ENCODE measurements at places on chromosomes 7 and 10.

GRCh38 chr10:21753497-21754270, 219.7 kb downstream of the MLLT10 start:
- no peak for DNase-seq

- no peak for DNase-seq
These were observed 54.9 kb upstream of the NAMPT start for GRCh38 chr7:106339513-106340246.

DNA sequence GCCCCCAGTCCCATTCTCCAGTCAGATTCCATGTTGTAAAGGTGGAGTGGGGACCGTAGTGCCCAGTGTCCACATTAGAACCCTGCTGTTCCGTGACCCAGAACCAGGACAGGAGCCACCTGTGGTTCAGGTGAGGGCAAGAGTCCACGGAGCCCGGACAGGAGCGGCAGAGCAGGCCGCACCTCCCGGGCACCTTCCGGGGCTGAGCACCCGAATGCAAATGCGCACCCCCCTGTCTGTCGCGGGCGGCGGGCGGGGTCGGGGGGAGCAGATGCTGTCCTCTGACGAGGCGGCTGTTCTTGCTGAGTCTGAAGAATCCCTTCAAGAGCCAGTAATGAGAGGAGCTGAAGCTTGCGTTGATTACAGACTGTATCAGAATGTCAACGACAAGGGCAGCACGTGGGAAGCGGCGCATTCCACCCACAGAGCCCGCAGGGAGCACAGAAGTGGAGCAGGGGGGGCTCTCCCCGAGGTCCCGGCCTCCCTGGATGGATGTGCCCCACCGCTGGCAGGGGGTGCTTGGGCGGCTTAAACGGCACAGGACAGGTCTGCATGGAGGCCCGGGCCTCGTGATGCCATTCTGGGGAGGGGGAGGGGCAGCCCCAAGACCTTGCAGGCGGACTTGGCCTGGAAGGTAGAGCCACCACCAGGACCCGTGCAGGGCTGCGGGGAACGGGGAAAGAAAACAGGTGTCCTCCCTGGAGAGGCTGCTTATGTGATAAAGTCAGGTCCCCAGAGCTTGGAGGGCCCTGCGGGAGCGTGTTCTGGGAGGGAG, 407.5 kb upstream of the RNF32 start:
- DNase-seq = no peak

- DNase-seq = no peak
These were observed 18.5 kb upstream of the CHCHD1 start for GRCh38 chr10:73763343-73763742.

DNA sequence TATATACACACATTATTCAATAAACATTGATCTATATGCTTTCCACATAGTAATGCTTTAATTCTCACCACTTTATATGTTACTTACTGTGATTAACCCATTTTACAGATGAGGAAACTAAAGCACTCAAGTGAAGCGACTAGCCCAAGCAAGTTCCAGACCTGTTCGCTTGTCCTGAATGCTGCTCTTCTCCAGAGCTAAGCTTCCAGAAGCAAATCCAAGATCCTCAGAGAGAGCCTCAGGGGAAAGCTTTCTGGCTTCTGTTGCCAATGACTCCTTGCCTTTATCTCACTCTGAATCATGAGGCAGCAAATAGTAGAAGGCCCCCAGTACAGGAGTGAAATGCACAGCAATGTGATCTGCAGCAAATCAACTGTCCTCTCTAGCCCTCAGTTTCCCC, 32.2 kb downstream of the XPNPEP1 start:
- no peak for DNase-seq

DNA sequence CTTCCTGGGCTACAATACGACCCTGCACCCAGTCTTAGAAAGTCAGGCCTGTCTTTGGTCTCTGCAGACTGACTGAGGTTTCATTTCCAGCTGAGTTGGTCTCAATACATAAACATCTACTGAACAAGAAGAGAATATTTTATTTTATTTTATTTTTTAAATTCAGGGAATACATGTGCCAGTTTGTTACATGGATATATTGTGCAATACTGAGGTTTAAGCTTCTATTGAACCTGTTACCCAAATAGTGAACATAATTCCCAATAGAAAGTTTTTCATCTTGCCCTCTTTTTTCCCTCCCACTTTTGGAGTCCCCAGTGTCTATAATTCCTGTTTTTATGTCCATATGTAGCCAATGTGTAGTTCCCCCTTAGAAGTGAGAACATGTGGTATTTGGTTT, 10.7 kb downstream of the FZD8 start:
- DNase-seq = no peak

- DNase-seq = no peak
These were observed 60.7 kb downstream of the GPR26 start for GRCh38 chr10:123726836-123727235.

DNA sequence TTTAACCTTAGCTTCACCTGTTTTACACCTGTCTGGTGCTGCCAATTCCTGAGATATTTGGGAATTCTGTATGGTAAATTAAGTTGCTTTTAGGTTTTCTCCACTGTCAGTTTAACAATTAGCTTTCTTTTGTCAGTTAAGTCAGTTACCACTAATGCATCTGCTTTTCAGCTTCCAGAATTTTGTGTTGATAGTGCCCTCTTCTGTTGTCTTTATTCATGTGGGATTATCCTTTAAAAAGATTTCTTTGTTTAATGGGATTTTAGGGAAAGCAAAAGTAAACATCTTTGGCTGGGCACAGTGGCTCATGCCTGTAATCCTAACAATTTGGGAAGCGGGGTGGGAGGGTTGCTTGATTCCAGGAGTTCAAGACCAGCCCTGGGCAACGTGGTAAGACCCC, 8.1 kb downstream of the TFAM start:
- DNase-seq = no peak

DNA sequence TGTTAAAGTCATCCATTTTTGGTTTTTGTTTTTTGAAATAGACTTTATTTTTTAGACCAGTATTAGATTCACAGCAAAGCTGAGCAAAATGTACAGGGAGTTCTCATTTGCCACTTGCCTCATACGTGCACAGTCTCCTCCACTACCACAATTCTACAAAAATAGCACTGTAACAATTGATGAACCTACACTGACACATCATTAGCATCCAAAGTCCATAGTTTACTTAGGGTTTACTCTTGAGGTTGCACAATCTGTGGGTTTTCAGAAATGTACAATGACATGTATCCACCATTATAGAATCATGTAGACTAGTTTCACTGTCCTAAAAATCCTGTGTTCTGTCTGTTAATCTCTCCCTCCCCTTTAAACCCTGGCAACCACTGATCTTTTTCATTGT, 125.8 kb upstream of the PDSS1 start:
- DNase-seq = no peak

DNA sequence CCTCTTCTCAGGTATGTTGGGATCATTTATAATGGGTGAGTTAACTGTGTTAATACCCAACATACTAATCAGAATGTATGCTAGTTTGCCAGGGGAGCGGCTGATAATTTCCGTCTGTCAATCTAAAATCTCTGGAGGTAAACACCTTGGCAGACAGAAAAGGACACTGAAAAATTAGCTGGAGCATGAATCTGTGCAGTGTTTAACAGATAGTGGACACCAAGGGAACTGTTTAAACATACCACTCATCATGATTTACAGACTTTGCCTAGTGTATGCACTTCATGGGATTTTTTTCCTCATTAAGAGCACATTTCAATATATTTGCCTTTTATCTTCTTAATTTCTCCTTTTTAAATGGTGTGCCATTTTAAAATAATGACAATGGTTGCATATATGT, 68.2 kb downstream of the SLC13A1 start:
- DNase-seq = no peak
